Naive thymus-derived CD4-positive, alpha-beta T cell (primary cell): ENCODE measurements at places on chromosomes 5 and 9. TPM values are rescaled to one million over a fixed set of nuclear protein-coding genes. Genes with fewer than 3 reads are reported as not detected.

The BRIX1 gene
- 41.4 and 45.2 TPM in 2 replicates for total RNA-seq

The SHOC1 gene
- total RNA-seq, result not detected

The FYB1 gene
- 497 TPM for total RNA-seq

The CREBRF gene
- 18.9 and 19.0 TPM in 2 replicates for total RNA-seq

The SMIM32 gene
- total RNA-seq, result not detected

The TMC1 gene
- total RNA-seq, result not detected

The ORM2 gene
- not detected for total RNA-seq

The FAM81B gene
- not detected in 2 replicates for total RNA-seq

The ADAMTS16 gene
- not detected for total RNA-seq

The SUSD3 gene
- 75.0 and 83.5 TPM in 2 replicates for total RNA-seq

The SPINK13 gene
- not detected for total RNA-seq
